Activated CD8-positive, alpha-beta T cell treated with anti-CD3 and anti-CD28 coated beads for 36 hours (primary cell): ENCODE measurements at places on chromosomes 4 and X. TPM values are rescaled to one million over a fixed set of nuclear protein-coding genes. Genes with fewer than 3 reads are reported as not detected.

DNA sequence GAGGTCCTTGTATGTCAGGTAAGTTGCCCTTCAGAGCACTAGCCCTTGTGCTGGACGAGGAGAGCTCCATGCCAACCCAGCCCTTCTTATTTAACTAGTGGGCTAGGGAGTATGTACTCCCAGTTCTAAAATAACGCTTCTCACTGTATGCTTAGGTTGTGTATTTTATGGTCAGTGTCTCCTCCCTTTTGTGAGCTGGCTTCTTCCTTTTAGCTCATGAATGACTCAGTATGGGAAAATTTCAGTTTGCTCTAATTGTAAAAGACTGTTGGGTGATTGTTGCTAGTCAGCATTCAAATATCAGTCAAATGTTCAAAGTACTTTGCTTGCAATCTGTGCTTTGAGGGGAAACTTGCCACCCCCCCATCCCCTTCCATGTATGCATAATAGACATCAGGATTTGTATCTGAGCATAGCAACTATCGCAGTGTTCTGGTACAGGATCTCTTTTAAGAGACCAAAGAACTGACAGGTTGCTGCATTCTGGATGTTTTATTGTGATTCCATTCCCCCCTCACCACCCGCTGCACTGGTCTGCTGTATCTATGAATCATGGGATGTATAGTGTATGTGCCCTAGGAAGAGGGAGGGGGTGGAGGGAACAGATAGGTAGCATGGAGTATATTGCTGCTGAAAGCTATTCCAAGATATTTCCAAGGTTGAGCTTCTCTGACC is 34.7 kb downstream of the DLG3 start:
- H3K4me1 ChIP-seq, result peaks cover 6% of the 10 kb centered on the region
- peaks cover 3% of the 10 kb centered on the region for H3K36me3 ChIP-seq
- no peaks in the 10 kb centered on the region for H3K27me3 ChIP-seq
- no peak overlapping the region for H3K4me3 ChIP-seq

The MAGEA4 gene
- total RNA-seq, result not detected

GRCh38 chr4:187236209-187236890 is 512.7 kb upstream of the FAT1 start:
- H3K4me3 ChIP-seq, result no peak overlapping the region
- no peak overlapping the region for H3K27ac ChIP-seq
- H3K27me3 ChIP-seq, result no peaks in the 10 kb centered on the region
- DNase-seq, result no peak

DNA sequence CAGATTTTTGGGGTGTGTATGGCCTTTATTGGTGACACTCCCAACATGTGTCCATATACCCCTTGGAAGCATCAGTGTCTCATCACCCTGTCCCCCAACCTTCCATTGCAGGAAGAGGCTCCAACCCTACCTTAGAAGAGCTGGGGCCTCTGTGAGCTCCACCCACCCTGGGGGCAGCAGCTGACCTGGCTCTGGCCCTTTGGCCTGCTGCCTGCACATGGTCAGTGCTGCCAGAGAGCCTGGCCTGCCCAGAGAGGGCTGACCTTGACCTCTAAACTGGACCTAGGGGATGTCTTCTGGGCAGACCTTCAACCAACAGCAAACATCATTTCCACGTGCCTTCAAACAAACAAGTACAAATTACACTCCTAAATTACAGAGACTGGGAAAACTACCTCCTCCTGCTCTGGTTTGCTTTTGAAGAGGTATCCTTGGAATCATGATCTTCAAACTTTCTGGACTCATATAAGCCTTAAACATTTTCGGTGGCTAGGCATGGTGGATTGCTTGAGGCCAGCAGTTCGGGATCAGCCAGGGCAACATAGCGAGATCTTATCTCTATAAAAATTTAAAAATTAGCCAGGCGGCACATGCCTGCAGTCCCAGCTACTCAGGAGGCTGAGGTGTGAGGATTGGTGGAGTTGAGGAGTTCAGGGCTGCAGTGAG is 27.3 kb upstream of the KIAA0232 start:
- no peak overlapping the region for H3K4me3 ChIP-seq
- H3K27ac ChIP-seq, result no peak overlapping the region
- peaks cover 12% of the 10 kb centered on the region for H3K4me1 ChIP-seq
- H3K36me3 ChIP-seq, result no peaks in the 10 kb centered on the region
- no peak for DNase-seq

GRCh38 chr4:123452616-123453015 is 56.0 kb downstream of the SPRY1 start:
- peak; percentile 77 for DNase-seq
- peaks cover 4% of the 10 kb centered on the region for H3K36me3 ChIP-seq
- H3K27me3 ChIP-seq, result no peaks in the 10 kb centered on the region

DNA sequence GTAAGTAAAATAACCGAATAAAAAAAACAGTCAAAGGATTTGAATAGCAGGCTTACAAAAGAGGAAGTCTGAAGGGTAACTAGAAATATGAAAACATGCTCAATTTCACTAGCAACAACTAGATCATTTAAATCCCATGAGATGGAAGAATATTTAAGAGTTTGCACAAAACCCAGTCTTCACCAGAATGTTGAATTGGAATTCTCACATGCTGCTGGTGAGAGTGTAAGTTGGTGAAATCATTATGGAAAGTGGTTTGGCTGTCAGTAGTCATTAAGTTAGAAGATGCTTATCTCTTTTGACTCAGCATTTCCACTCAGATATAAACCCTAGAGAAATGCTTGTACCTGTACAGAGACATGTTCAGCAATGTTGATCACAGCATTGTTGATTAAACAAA is 110.1 kb downstream of the PGRMC2 start:
- H3K4me3 ChIP-seq, result no peak overlapping the region
- no peaks in the 10 kb centered on the region for H3K36me3 ChIP-seq
- no peak for DNase-seq
- H3K27ac ChIP-seq, result no peak overlapping the region
- no peaks in the 10 kb centered on the region for H3K27me3 ChIP-seq
- H3K4me1 ChIP-seq, result peaks cover 8% of the 10 kb centered on the region

- H3K36me3 ChIP-seq, result no peaks in the 10 kb centered on the region
- no peak overlapping the region for H3K4me3 ChIP-seq
- no peak for DNase-seq
- no peaks in the 10 kb centered on the region for H3K4me1 ChIP-seq
- H3K27ac ChIP-seq, result no peak overlapping the region
Observed at GRCh38 chr4:23234018-23234417, 541.3 kb downstream of the GBA3 start.

DNA sequence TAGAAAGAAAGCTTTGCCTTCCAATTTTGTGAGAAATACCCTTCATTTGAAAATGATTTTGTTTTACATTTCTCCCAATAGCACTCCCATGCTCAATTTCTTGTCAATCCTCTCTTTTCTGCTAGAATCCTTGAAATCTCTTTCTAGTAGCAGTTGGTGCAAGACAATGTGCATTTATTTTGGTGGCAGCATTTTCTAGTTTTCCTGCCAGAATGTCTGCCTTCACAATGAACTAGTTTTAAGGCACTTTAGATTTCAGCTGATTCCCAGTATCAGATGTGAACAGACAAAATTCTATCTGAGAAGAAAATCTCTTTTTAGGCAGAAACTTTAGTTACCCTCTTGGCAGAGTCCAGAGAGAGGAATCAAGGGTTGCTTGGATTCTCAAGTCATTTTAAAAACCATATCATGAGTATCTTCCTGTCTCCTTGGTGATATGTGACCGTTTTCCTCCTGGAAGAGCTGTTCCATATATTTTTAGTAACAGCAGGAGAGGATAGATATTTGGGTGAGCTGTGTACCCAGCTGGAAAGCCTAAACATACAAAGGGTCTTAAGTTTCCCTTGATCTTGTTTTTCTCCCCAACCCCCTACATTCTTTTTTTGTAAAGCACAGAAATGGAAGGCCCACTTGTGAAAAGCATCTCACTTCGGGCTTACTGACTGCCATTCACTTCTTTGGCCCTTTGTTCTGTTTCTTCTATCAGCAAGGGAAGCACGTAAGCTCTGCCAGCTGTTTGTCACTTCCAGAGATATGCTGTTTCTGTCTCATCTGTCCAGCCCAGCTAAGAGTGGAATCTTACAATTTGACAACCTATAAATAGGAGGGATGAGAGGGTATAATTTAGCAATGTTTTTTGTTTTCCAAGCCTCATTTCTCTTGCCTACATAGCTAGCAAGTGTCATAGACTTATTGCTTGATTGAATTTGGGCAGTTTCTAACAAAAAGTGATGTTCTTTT is 38.7 kb downstream of the TSPAN7 start:
- H3K27ac ChIP-seq, result no peak overlapping the region
- DNase-seq, result no peak
- H3K4me3 ChIP-seq, result no peak overlapping the region
- peaks cover 3% of the 10 kb centered on the region for H3K27me3 ChIP-seq
- no peaks in the 10 kb centered on the region for H3K36me3 ChIP-seq

The PCYT1B gene
- total RNA-seq, result 0.36 TPM

The CCDC110 gene
- total RNA-seq, result 0.45 TPM

- DNase-seq, result no peak
- H3K4me1 ChIP-seq, result no peaks in the 10 kb centered on the region
- H3K4me3 ChIP-seq, result no peak overlapping the region
Observed at GRCh38 chrX:25241461-25241860, 225.7 kb upstream of the ARX start.

The SATL1 gene
- total RNA-seq, result not detected

The CLNK gene
- total RNA-seq, result 0.18 TPM

DNA sequence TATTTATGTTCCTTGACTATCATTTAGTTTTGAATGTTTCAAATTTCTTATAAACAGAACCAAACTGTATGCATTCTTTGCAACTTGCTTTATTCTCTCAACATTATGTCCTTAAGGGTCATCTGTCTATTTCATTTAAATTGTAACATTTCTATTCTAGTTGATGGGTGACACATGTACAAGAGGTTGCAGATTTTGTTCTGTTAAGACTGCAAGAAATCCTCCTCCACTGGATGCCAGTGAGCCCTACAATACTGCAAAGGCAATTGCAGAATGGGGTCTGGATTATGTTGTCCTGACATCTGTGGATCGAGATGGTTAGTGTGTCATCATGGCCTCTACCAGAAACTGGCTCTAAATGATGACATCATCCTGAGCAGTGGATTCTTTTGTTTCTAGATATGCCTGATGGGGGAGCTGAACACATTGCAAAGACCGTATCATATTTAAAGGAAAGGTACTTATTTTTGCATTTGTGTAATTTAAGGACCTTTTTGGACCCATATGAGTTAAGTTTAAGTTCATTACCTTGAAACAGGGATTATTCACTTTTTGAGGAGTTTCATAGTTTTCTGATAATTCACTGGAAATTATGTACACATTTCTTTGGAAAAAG is 6.1 kb downstream of the LIAS start:
- peak overlapping the region; percentile 21 for H3K27ac ChIP-seq
- H3K27me3 ChIP-seq, result no peaks in the 10 kb centered on the region
- DNase-seq, result no peak

DNA sequence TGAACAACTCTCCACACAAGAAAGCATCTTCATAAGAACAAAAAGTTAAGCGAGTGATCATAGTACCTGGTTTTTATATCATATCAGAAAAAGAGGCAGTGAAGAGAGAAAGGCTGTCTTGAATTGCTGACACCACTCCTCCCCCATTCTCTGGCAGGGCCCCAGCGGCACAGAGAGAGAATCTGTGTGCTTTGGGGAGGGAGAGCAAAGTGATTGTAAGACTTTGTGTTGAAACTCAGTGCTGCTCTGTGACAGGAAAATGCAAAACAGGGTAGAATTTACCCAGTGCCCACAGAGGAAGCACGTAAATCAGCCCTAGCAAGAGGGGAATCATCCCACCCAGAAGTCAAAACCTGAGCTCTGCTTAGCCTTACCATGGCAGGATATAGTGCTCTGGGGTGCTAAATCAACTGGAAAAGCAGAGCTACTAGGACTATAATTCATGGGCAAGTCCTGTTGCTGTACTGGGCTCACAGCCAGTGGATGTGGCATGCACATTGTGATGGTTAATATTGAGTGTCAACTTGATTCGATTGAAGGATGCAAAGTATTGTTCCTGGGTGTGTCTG is 174.6 kb downstream of the PRR32 start:
- H3K27me3 ChIP-seq, result no peaks in the 10 kb centered on the region
- no peaks in the 10 kb centered on the region for H3K4me1 ChIP-seq
- no peak overlapping the region for H3K27ac ChIP-seq
- no peak overlapping the region for H3K4me3 ChIP-seq

GRCh38 chrX:148893395-148893794 is 393.0 kb downstream of the AFF2 start:
- no peak for DNase-seq
- no peak overlapping the region for H3K27ac ChIP-seq
- H3K36me3 ChIP-seq, result no peaks in the 10 kb centered on the region
- H3K4me3 ChIP-seq, result no peak overlapping the region
- H3K27me3 ChIP-seq, result peaks cover 1% of the 10 kb centered on the region
- H3K4me1 ChIP-seq, result no peaks in the 10 kb centered on the region

DNA sequence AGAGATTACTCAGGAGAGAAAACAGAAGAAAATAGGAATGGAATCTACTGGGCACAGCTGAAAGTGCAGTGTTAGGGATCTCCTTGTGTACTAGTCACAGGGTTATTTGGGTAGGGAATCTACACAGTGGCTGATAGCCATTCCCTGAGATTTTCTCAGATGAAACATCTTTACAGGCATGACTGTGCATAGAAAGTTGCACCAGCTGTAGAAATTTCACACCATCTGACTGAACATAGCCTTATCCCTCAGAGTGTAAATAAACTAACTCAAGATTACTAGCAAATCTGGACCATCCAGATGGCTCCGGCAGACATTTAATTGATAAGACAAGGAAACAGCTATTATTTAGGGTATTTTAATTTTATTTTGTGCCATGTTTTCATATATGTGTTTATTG is 2053.5 kb upstream of the TENM3 start:
- no peaks in the 10 kb centered on the region for H3K36me3 ChIP-seq
- no peak overlapping the region for H3K4me3 ChIP-seq
- peaks cover 2% of the 10 kb centered on the region for H3K4me1 ChIP-seq
- no peak overlapping the region for H3K27ac ChIP-seq
- H3K27me3 ChIP-seq, result no peaks in the 10 kb centered on the region

The GLOD5 gene
- not detected for total RNA-seq
